ENCODE measurements at places on chromosomes 1 and 21.

- no peak for ATAC-seq
Measured at GRCh38 chr1:115291741-115292140, 46.3 kb downstream of the NGF start.

DNA sequence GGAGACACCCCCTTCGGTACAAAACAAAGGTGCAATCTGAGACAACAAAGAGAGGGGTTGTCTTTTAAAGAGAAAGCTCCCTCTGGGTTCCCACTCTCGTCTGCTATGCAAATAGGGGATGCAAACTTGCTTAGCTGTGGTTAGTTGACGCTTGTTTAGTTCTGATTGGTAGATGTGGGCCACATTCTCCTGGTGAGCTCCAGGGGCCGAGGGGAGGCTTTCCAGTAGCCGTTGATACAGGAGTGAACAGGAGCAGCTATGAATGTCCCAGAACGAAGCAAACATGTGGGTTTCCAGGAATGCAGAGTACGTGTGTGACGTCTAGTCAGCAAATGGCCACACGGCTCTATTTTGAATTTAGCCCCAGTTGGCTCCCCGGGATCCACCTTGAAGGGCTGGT lies 14.7 kb downstream of the TFF2 start:
- no peak for ATAC-seq

GRCh38 chr1:196890668-196891067 lies 2.8 kb downstream of the CFHR4 start:
- no peak for ATAC-seq

GRCh38 chr1:225446595-225446960 lies 18.7 kb upstream of the LBR start:
- ATAC-seq = no peak

DNA sequence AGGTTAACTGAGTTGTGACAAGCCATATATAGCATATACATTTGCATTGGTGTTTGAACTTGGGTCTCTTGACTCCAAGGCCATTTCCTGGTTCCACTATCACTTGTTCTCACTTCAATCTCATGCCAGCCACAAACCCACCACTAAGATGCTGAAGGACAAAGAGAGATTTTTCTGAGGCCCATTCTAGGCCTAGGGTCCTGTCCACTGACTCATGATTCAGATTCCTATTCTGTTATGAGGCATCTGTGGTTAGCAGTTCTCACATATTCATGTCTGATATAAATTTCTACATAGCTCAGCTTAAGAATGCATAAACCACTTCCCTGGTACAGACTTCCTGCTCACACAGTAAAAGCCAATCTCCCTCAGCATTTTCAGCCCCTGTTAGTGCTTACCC lies 326.1 kb upstream of the BEND5 start:
- no peak for ATAC-seq

DNA sequence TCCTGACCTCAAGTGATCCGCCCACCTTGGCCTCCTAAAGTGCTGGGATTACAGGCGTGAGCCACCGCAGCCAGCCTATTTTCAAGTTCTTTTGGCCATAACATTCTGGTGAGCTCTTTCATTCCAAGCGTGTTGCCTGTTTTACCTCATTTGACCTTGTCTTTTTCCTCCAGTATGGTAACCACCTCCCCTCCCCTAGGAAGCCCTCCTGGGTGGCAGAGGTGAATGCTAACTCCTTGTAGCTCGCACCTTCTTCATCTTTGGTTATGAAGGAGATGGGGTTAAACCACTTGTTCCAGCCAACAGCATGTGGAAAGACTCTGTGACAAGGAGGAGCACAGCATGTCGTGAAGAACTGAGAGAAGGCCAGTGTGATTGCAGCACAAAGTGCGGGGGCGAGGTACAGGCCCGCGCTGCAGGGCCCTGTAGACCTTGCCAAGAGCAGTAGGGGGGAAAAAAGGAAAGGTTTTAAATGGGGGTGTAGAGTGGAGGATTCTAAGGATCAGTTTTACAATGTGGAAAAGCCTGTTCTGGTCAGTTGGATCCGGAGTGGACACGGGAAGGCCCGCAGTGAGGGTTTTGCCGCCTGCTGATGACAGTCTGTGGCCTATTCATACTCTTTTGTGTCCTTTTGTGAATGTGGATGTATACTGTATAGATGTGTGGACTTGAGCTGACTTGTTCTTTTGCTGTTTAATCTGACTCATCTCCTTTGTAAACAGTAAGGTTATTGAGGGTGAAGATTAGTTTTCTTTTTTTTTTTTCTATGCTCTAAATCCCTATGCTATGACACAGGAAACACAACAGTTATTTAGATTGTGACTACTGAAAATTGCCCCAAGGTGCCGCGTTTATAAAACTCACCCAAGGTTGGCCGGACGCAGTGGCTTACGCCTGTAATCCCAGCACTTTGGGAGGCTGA lies 7.5 kb upstream of the ZNF436 start:
- ATAC-seq = peak; percentile 96

DNA sequence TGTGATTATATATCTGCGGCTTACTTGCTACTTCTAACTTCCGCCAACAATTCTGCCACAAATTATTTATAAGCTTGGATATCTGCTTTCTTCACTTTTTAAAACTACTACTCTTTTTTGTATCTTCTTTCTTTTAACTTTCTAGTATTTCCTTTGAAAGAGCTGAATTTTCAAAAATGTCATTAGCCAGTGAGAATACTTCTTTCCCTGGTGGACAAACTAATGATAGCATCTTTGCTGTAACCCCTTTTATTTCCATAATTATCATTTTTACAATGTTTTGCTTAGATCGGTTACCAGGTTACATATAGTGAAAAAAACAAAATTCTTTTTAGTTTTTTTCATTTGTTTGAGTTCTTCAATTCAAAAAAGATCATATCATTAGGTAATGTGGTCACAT lies 355.9 kb upstream of the ADGRL4 start:
- no peak for ATAC-seq

- no peak for ATAC-seq
Measured at GRCh38 chr1:3033040-3033789, 11.9 kb downstream of the ACTRT2 start.

DNA sequence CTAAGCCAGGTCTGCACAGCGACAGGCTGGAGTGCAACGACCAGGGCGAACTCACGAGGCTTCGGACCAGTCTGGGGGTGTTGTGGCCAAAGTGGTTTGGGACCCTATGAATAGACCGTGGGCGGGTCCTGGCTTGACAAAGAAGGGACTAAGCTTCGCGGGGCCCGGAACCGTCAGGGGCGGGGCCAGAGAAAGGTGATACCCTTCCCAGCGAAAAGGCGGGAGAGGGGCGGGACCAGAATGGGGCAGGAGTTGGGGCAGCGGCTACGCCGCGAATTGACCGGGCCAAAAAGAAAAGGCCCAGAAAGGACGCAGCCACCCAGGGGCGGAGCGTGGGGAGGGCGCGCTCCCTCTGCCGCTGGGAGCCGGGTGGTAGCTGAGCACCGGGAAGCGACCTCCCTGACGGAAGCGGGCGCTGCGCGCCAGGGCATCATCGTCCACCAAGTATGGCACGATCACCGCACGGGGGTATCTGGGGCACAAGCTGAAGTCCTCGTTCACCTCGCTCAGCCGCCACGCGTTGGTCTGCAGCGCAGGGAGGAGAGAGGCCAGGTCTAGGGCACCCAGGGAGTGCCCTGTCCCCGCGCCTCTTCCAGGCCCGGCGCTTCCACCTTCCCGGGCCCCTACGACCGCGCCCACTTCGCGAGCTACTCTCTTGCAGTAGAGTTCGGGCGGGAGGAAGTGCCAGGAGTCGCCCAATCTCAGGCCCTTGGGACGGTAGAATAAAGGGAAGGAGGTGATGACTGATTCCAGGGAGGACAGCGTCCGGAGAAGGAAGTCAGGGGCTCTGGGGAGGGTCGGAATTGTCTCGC lies 6.7 kb upstream of the FAM167B start:
- peak; percentile 78 for ATAC-seq

DNA sequence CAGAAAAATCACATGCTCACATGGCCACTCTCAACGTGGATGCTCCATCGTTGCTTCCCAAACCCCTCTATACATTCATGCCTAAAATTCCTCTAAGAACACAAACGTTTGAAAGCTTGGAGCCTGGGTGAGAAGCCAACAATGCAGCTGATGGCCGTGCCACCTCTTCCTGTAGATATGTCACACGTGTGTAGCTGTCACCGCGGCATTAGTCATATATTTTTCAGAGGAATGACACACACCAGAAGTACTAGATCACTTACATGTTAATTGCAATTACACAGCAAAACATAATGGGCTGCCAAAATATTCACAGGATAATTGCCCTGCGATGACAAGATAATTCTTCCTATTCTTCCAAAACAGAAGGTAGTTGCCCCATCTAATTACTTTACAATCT lies 112.7 kb upstream of the BACE2 start:
- no peak for ATAC-seq
